HFFc6 (cell line): ENCODE measurements at places on chromosomes 7 and 10. TPM values are rescaled to one million over a fixed set of nuclear protein-coding genes. Genes with fewer than 3 reads are reported as not detected.

The SORCS3 gene
- total RNA-seq = not detected in 3 replicates

The RELN gene
- total RNA-seq = 0.03 to 0.10 TPM (median 0.03 TPM) in 3 replicates

The TUBAL3 gene
- not detected in 3 replicates for total RNA-seq

The CPSF4 gene
- total RNA-seq = 26.7 to 29.3 TPM (median 29.1 TPM) in 3 replicates

The IFRD1 gene
- total RNA-seq = 25.4 to 35.8 TPM (median 33.6 TPM) in 3 replicates
